Umbilical cord (tissue), 2 donors: ENCODE measurements at places on chromosomes 4 and X. TPM values are rescaled to one million over a fixed set of nuclear protein-coding genes. Genes with fewer than 3 reads are reported as not detected.
A peak's percentile ranks its signal among the peaks of the same experiment; 100 is the strongest.

ALB gene
- 7.0 TPM for total RNA-seq

- DNase-seq: no peak
Observed at GRCh38 chr4:142262956-142263355, 583.1 kb downstream of the INPP4B start.

DNA sequence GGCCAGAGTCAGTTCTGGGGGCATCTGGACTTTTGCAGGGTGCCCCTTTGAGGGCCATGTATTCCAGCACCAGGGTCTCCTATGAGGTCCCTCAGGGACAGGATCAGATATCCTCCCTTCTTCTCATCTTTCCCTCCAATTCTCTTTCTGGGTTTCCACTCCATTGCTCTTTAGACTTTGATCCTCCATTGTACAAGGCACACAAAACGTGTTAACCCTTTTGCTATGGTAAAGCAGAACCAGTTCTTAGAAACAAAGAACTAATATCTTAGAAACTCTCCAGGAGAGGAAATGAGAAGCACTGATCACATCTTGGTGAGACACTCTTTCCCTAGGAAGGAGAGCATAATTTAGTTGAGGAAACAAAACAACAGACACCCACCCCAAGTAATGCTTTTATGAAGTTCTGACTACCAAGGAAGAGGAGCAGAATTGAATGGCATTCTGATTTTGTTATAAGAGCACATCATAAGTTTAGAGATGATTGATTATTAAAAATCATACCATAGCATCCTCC lies 200.7 kb upstream of the NPY2R start:
- DNase-seq: no peak

- no peak for DNase-seq
Observed at GRCh38 chr4:125693228-125693627, 378.5 kb downstream of the FAT4 start.

DNA sequence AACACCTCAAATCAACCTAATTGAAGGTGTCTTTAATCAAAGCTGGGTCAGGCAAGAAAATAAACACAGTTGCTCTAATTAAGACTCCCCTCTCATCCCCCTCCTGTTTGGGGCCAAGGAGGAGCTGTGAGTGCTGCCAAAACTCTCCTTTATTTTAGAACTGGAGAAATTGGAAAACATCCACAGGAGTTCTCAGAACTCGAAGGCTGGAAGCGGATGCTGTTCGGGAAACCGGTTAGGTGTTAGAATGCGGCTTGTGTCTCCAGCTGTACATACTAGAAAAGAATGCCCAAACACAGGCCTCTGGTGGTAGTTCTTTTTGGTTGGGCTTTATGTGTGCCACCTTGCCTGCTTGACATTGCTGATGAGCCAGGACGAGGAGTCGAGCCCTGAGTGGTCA lies 118.2 kb downstream of the GPR143 start:
- DNase-seq: no peak

DNA sequence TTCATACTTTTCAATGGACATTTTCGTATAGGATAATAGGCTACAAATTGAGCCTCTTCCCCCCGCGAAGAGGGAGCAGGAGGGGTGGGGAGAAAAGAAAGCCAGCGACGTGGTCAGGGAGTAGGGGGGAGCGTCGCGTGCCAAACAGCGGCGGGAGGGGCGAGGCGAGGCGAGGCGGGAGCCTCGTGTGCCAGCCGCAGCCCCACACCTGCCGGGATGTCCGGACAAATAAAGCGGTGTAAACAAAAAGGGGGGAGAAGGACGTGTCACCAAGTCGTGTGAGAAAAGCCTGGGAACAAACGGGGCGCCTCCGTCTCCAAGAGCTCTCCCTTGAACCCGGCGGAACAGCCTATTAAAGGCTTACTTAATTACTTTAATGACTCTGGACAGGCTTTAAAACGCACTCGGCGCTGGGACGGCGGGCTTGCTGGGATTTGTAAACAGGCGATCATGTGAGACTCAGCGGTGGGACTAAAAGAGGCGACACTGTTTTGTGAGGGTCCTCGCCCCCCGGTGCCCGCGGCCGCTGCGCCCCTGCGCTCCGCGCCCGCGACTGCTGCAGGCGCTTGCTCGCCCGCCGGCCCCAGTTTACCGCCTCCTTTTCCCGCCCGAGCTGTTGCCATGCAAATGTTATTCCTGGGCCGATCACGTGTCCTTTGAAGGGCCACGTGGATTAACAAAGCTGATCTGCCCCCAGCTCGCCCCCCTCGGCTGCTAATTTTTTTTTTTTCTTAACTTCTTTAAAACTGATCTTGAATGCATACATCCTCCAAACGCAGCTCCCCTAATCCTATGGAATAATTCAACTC lies at the start of gene HELT:
Gene HELT, plus strand, starts transcription at position 527 of the 809 bp plus-strand sequence. CDS start 439 bp downstream, outside the sequence.
- no peak for DNase-seq

DNA sequence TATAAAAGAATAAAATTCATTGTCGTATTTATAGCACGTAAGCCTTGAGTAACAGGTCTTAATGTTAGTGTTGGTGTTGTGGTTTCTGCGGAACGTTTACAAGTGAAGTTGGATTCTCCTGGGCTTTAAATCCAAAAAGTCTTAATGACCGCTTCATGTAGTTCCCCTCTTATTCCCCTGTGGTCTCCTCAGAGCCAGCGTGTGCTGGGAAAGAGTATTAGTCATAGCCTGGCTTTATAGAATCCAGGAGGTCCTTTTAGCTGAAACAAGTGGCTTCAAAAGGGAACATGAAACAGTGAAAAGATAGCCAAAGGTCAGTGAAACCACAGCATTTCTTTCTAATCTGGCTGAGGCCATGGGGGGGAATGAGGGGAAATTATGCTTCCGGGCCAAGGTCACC lies 79.1 kb downstream of the CLCN4 start:
- no peak for DNase-seq

GRCh38 chr4:78953769-78954666 lies 14.8 kb upstream of the PAQR3 start:
- DNase-seq: no peak

TCEAL5 gene
- total RNA-seq: not detected

GNRHR gene
- 4.6 TPM for total RNA-seq

DNA sequence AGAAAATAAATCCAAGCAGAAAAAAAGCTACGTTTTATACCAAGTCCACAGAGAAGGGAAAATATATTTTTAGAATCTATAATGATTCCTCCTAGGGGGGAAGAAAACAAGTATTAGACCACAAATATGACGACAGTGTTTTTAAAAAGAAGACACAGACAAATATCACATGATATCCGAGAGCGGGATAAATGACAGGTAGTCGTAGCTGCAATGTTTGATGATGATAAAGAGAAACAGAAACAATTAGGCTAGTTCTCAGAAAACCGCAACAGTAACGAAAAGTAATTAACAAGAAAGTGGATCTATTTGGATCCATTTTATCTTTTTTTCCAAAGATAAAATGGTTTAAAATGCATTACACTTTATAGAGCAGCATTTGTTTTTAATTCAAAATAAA lies 918 bp downstream of the HAUS3 start:
- no peak for DNase-seq

- DNase-seq: peak; percentile 8
Observed at GRCh38 chr4:155060419-155060818, 148.0 kb upstream of the NPY2R start.

- no peak for DNase-seq
Observed at GRCh38 chr4:164221631-164222030, 532.3 kb upstream of the SMIM31 start.

RAI2 gene
- total RNA-seq: 4.1 TPM

DNA sequence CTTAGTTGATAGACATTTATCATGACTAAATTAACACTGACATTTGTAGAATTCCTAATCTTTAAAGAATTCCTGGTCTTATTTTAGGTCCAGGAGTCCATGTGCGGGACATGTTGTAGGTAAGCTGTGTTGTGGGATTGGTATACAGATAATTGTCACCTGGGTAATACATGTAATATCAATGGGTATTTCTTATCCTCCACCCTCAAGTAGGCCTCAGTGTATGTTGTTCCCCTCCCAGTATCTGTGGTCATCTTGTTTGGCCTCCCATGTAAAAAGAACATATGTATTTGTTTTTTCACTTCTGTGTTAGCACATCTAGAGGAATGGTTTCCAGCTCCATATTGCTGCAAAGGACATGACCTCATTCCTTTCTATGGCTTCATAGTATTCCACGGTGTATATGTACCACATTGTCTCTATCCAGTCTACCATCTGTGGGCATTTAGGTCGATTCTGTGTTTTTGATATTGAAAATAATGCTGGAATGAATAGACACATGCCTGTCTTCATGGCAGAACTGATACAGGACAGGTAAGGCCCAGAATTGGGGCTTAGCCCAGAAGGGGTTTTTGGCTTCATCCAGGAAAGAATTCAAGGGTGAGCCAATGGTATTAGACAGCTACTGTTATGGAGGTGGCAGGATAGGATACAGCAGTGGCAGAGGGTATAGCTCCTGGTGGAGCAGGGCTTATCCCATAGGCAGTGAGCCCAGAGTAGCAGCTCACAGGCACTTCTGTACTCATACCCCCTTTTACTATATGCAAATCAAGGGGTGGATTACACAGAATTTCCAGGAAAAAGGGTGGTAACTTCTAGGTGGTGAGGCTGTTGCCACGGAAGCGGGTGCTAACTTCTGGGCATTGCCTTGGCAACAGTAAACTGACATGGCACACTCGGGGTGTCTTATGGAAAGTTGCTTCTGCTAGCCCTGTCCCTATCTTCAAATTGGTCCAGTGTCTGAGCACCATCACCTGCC lies 66.1 kb upstream of the WDR1 start:
- no peak for DNase-seq

DNA sequence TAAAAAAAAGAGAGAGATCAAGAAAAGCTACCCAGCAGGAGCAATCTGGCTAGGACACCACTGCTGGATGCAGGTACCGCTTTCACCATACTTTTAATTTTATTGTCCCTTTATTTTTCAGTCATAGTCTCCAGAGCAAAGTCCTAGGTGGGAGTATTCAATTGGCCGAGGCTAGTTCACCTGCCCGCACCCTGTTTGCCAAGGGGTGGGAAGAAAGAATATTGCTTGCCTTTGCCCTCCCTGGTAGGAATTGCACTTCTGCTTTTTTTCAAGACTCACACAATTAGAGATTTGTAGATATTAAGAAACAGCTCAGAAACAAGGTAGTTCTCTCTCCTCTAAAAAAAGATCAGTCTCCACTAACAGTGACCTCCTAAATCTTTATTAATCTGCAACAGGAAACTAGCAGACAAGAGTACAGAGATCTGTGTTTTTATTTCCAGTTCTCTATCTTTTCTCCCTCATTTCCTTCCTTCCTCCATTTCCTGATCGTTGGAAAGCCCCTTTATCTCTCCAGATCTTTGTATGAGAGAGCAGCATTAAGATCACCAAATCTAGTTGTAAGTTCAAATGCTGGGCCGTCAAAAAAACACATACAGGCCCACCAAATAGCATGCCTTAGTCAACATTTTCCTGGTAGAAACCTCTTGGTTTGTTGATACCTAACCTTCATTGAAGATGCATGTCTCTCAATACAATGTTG lies 9.4 kb upstream of the RPGR start:
- no peak for DNase-seq

- DNase-seq: peak; percentile 86
Observed at GRCh38 chr4:72568959-72569718, at the start of gene ADAMTS3. TSS of gene ADAMTS3 (minus strand) at chr4:72569221. CDS start at chr4:72568762, 459 bp downstream.

DNA sequence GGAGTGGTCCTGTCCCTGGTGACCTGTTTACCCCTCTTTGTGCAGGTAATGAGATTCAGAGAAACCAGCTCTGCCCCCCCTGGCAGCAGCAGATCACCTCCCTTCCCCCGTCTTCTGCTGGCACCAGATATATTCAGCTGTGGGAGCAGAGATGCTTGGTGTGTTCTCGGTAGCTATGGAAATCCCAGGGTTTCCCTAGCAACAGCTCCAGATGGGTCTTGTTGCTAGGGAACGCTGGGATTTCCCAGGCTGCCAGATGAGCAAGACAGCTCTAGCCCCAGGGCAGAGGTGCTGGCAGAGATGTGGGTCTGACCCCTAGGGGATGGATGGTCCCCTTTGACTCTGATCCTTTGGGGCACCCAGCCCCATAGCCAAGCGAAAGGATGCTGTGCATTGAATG lies 20.2 kb downstream of the CETN2 start:
- DNase-seq: peak; percentile 8

DNA sequence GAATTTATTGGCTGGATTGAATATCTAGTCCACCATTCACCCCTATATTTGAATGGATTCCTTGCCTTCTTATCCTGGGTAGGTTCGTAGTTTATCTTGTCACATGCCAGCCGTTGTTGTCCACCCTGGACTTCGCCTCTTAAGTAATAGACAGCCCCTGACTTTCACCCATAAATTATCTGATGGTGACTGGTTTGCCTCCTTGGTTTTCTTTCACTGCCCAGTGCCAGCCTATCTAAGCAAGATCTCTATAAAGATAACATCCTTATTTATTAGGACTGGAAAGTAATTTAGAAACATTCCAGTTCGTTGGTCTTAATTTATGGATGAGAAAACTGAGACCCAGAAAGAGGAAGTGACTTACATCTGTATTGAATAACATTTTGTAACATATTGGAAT lies 410.3 kb downstream of the RPA4 start:
- no peak for DNase-seq

CNGA1 gene
- total RNA-seq: 6.7 TPM
